Adrenal gland (tissue), 19 donors: ENCODE measurements at places on chromosomes 7 and 10. TPM values are rescaled to one million over a fixed set of nuclear protein-coding genes. Genes with fewer than 3 reads are reported as not detected.

The PDE6C gene
- total RNA-seq = not detected

The LYZL2 gene
- total RNA-seq = 1.4 TPM

- no peak overlapping the region for H3K4me3 ChIP-seq
- no peak overlapping the region for H3K27ac ChIP-seq
- H3K27me3 ChIP-seq = no peaks in the 10 kb centered on the region
Measured at GRCh38 chr7:36215457-36215765, 62.4 kb downstream of the EEPD1 start.

DNA sequence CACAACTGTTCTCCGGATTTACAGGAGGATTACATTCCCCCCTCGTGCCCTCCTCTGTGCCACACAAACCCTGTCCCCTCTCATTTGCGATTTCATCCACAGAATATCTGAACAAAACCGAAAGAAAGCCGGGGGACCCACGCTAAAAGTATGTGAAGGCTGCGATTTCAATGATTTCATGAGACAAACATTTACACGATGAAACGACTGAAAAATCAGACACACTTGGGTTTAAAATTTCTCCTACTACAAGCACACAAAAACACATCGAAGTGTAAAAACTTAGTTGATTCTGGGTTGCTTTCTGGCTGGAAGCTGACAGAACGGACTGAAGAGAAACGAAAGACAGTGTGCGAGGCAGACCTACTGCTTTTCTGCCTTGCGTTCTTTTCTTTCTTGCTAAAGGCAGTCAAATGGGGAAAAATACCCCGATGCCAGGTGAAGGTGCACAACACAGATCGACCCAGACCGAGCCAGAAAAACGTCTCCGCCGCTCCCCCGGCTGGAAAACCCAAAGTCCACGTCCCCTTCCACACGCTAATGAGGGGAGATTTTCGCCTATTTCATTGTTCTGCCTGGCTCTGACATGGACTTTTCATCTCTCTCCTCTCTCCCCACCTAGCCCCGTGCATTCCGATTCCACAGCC is 1.2 kb downstream of the HIPK2 start:
- H3K4me1 ChIP-seq = peaks cover 32% of the 10 kb centered on the region
- H3K36me3 ChIP-seq = no peaks in the 10 kb centered on the region
- no peak for DNase-seq
